ENCODE measurements at places on chromosomes 11 and 22. TPM values are rescaled to one million over a fixed set of nuclear protein-coding genes. Genes with fewer than 3 reads are reported as not detected.

The OR2D2 gene
- not detected for total RNA-seq

The CCDC73 gene
- total RNA-seq, result not detected

GRCh38 chr11:58786693-58787092 is 55.0 kb upstream of the GLYAT start:
- no peak for DNase-seq

- no peak for DNase-seq
Measured at GRCh38 chr11:102347462-102348370, 702 bp downstream of the BIRC2 start.

- no peak for DNase-seq
Measured at GRCh38 chr11:69229511-69229910, 64.4 kb upstream of the MYEOV start.

- peak; percentile 47 for DNase-seq
Measured at GRCh38 chr11:33674035-33674814, 26.4 kb downstream of the C11orf91 start.

The CST6 gene
- 6.3 TPM for total RNA-seq

DNA sequence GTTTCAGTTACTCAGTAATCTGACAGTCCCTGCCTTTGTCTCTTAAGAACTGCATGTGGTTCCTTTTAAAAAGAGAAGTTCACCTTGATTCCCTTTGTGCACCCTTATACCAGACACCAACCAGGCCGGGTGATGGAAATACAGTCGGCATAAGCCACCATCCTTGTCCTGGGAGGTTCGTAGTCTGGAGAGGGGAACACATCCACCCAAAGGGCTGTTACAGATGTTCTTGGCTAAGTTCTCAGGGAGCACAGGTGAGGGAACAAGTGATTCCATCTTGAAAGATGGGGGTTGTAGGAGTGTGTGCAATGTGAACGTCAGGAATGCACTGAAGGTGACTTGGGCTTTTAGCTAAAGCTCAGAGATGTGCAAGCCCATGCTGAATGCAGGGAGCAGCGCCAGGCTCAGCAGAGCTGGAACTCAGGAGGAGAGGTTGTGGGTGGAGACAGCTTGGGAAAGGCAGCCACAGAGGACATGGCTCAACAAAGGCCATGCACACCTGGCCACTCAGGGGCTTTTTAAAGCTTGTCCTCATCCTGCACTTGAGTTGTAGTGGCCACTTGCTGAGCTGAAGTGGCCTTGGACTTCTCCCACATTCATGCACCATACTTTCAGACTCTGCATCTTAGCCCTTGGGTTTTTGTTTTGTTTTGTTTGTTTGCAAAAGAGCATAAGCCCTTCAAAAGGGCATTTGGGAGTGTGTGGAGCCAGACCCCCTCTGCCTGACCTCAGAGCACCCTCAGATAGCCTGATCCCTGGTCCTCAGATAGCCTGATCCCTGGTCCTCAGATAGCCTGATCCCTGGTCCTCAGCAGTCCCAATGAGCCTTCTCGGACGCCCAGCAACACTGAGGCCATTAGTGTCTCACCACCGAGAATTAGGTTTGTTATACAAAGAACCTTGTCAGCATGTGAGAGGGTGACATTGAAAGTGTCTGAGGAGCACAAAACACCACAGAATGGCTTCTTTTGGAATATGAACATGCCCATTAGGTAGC is 12.7 kb upstream of the TMA7B start:
- no peak for DNase-seq

The DDI1 gene
- not detected for total RNA-seq

DNA sequence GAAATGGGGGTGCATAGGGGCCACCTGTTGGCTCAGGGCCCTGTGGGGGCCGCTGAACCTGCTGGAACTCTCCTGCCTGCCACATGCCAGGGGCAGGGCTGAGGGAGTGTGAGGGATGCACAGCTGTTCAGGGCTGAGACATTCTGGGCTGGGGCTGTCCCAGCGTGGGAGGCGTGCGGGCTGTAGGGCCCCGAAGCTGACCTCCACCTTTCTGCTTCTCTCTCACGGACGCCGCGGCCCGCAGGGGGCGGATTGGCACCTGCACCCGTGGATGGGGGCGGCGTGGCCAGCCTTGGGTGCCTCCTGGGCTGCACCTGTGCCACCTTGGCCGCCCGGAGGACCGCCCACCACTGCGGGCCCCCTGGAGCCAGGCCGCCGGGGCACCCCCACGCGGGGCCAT is 4.1 kb downstream of the CCDC188 start:
- DNase-seq, result no peak

DNA sequence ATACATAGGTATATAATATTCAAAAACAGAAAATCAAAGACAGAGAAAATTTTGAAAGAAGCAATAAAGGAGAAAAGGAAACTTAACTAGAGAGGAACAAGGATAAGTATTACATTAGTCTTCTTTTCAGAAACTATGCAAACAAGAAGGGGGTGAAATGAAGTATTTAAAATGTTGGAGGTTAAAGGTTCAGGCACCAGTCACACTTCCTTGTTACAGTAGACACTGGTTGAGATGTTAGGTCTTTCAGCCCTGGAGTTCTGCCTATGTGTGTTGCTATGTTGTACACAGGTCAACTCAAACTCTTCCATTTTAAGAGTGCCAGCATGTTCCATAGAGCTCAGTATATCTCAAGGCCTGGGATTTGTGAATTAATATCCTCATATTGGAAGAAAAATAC is 6.0 kb upstream of the MS4A4A start:
- DNase-seq, result no peak

The MMP12 gene
- not detected for total RNA-seq

GRCh38 chr22:45966895-45967365 is 10.0 kb downstream of the WNT7B start:
- DNase-seq, result no peak

Data from right atrium auricular region (tissue), 2 donors.